ENCODE measurements at places on chromosomes 6 and 20.

DNA sequence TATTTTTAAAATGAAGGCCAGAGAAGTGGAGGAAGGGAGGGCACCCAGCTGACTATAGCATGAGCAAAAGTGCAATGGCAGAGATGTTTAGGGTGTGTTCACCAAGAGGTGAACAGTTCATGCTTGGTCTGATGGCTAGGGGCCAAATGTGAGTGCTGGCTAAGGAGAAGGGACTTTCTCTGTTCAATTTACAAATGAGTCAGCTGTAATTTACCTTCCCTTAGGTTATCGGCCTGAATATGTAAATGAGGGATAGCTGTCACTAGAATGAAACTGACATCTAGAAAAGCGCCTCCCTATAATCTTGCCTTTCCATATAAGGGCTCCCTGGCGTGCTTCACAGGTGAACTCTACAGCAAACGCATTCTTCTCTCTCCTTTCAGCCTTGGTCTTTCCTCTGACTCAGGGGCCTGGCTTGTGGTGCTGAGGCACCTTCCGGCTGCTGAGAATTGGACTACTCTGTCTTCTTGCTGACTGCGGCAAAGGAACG lies 114.7 kb upstream of the BACH2 start:
- peak; percentile 62 for DNase-seq

- no peak for DNase-seq
Measured at GRCh38 chr6:163392533-163392932, 22.0 kb upstream of the QKI start.

DNA sequence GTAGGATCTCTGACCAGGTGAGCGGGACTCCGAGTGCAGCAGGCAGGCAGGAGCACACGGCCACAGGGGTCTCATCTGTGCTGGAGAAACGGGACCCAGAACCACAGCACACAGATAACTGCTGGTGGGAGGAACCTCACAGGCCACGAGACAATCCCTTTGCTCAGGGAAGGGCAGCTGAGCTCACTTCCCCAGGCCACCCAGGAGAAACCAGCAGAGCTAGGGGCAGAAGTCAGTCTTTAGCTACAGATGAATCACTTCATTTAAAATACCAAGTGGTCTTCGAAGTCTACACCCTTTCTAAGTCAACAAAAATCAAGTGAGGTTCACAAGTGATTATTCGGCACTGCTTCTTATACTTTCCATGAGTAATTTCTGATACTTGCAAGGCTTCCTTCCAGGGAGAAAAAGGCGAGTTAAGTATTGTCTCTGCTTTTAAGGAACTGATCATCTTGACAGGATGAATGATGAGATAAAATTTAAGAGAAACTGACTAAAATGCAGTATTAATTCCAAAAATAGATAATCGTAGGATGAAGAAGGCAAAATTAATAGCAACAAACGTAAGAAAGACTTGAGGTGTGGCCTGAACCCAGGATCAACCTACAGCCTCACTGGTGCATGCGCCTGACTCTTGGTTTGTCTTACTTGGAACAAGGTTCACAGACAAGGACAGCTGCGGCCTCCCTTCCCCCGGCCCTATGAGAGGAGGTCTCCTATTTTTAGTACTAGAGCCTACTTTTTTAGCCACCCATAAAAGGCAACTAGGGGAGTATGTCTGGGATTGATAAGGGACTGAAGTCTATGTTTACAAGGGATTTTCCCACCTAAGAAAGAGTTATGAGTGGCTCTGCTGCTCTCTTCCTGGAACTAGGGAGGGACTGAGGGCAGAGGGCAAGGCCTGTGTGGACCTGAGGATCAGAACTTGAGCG lies 233.6 kb downstream of the TTLL2 start:
- DNase-seq, result no peak

GRCh38 chr6:158831571-158831970 lies 12.4 kb upstream of the EZR start:
- DNase-seq, result no peak

DNA sequence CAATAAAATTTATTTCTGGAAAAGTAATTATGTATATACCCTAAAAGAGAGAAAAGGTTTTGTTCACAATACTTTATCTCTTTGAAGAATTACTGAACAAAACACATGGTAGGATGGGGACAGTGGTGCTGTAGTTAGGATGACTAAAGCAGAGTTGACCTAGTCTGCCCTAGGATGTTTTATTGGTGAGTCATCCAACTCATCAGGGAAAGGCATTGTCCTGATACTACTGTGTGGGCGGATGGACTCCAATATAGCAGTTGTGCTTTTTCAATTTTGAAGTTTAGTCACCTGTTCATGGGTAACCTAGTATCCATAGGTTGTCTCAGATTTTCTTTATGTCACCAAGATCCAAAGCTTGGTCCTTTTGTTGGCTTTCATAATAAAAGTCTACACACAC lies 53.3 kb upstream of the EYS start:
- DNase-seq, result no peak

DNA sequence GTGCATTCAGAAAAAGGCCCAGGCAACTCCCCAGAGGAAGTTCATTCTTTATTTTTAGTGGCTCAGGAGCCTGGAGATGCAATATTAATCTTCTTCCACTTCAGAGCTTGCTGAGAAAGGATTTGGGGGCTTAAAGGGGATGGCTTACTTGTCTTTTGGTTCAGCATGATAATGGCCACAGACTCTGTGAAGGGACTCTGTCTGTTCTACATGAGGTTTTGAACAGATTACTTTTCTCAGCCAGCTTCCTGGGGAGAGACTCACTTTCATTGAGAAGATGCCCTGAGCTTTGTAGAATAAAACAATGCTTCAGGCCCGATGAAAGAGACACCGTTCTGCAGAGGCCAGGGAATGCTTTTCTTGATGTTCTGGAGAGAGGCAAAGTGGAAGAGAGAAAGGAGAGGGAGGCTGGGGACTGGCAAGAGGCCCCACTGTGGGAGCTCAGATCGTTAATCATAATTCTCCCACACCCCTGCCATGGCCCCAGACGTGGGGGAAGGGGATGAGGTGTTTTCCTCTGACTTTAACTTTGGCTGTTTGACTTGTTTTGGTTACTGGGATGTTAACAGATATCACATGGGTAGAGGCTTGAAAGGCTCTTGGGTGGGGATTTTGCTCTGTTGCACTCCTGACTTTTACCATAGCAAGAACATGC lies 19.1 kb downstream of the SCP2D1 start:
- no peak for DNase-seq

- DNase-seq, result no peak
Measured at GRCh38 chr20:55086421-55086820, 611.0 kb downstream of the DOK5 start.

DNA sequence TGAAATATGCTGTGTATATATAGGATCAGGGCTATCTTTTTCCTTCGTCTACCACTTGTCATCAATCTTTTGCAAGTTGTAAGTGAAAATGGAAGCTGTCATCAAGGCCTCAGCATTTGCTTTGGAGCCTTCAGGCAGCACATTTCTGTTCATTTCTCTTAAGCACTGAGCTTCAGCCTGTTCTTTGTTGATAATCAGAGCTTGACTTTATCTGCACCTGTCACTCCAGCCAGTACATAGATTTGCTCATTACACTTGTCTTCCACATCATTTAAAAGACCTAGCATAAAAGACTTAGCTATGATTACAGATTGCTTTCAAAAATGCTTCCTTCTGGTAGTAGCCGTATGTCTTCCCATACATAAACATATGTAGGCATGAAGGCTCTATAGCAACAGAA lies 189.8 kb upstream of the GRIK2 start:
- DNase-seq, result no peak

DNA sequence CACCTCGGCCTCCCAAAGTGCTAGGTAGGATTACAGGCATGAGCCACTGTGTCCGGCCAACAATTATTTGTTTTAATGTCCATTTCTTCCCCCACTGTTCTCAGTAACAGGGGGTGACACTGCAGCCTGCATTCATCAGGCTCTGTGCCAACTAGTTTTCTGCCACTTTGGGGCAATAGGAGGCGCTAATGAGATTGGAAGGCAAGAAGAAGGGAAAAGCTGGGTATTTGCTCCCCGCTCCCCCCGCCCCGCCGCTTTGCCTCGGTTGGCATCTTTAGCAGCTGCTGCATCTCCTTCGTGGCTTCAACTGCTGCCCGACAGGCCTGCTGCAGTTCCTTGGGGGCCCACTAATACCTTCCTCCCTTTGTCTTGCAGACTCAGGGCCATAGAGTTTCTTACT lies 35.0 kb upstream of the MDGA1 start:
- DNase-seq, result no peak

DNA sequence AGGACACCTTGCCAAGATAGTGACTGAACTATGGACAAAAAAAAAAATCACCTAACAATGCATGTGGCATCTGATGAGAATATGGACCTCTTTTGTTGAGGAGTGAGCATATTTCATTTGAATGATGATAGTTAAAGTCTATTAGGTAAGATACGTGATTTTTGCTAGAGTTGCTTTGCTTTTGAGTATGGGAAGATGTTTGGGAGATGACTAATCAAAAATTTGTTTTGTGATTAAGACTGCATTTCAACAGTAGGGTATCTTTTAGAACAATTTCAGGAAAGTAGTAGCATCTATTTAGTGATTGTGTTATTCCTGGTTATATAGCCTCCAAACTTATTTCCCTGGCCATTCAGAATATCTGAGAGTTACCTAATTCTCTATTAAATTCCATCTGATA lies 878.6 kb upstream of the CITED2 start:
- no peak for DNase-seq

- DNase-seq, result no peak
Measured at GRCh38 chr6:9405369-9405768, 970.0 kb upstream of the SLC35B3 start.

- DNase-seq, result no peak
Measured at GRCh38 chr6:166767230-166767629, 140.2 kb upstream of the RPS6KA2 start.

DNA sequence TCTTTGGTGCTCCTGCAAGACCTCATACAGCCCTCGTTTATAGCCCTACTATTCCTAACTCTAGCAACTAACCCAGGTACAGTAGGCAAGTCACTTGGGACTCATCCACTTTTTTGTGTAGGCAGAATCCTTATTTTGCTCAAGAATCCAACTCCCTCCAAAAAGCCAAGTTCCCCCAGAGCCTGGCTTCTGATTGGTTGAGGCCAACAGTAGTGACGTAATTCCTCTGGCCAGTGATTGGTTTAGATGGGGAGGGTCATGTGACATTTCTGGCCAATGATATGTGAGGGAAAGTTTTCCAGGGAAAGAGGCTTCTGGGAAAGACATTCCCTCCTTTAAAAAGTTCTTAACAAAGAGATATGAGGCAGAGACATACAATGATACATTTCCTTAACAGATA lies 32.1 kb downstream of the KIAA1755 start:
- no peak for DNase-seq

GRCh38 chr20:37366743-37367142 lies 20.8 kb downstream of the SRC start:
- no peak for DNase-seq

GRCh38 chr6:100899202-100899601 lies 18.1 kb upstream of the ASCC3 start:
- DNase-seq, result no peak

GRCh38 chr20:59120491-59120890 lies 43.1 kb upstream of the ZNF831 start:
- no peak for DNase-seq

DNA sequence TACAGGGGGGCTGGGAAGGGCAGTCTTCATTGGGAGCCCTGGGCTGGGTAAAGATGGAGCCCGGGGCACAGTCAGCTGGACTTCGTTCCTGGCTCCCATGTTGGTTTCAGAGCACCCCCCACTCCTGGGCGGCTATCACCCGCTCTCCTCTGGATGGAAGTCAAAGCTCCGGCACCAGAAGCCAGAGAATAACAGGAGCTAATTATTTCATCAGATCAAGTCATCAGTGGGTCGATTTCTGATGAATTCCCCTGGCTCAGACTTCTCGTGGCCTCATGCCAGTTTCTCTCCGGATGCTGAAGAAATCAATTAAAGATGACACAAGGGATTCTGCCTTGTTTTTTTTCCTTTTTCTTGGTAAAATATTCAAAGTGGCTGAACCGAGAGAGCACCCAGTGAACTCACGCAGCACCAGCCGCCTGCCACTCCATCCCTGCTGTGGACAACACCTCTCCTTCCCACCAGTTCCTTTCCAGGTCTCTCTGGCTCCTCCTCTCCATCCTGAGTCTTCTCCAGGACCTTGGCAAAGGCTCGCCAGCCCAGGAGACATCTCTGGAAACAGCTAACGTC lies 22.5 kb downstream of the SULF2 start:
- DNase-seq, result no peak

DNA sequence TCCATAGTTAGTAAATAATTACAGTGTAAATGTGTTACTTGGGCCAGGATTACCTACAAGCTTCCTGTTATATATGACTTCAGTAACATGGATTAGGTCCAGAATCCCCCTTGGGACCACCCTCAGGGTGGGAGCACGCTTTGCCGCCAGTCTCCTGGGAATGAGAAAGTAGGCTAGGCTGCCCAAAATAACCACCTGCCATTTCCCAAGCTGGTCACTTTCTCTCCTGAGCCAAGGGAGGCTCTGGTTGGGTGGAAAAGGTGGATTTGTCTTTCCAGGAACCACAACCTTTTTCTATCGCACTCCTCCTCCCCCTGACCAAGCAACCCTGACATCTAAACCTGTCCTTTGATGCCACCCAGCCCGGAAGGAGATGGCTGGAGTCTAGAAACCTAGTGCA lies 9.6 kb upstream of the RIMS4 start:
- DNase-seq, result no peak

DNA sequence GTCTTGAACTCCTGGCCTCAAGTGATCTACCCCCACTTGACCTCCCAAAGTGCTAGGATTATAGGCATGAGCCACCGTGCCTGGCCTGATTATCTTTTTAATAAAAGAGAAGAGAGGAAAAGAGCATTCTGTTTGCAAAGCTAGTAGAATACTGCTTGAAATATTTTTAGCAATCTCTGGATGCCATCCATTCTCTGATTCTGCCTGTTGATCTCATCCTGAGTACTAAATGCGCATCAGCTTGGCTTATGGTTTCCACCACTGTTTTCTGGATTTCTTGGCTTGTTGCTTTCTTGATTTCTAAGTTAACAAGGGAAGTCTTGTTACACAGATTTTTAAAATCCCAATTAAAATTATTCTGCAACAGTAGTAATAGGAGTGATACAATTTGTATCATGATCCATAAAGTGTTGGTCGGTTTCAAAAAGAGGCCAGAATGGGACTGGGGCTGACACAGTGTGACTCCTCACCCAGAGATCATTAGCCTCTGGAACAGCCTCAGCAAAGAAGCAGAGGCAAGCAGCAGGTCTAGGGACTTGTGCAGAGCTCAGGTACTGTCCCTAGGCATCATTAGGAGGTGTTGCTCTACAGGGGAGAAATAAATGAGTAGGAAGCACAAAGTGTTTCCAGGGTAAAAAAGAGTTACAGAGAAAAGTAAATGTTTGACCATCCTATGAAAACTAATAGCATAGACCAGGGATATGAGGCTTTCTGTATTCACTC lies 17.8 kb upstream of the SLC16A10 start:
- no peak for DNase-seq

GRCh38 chr6:44117397-44118128 lies 9.7 kb downstream of the MRPL14 start:
- DNase-seq, result no peak

GRCh38 chr6:1916334-1917070 lies 306.8 kb downstream of the FOXC1 start:
- no peak for DNase-seq

- no peak for DNase-seq
Measured at GRCh38 chr20:25297141-25297905, 49.4 kb downstream of the PYGB start.

- DNase-seq, result peak; percentile 65
Measured at GRCh38 chr6:131909408-131910218, 41.6 kb downstream of the CCN2 start.
